Sigmoid colon (tissue), 7 donors: ENCODE measurements at places on chromosomes 3 and 15. TPM values are rescaled to one million over a fixed set of nuclear protein-coding genes. Genes with fewer than 3 reads are reported as not detected.

DNA sequence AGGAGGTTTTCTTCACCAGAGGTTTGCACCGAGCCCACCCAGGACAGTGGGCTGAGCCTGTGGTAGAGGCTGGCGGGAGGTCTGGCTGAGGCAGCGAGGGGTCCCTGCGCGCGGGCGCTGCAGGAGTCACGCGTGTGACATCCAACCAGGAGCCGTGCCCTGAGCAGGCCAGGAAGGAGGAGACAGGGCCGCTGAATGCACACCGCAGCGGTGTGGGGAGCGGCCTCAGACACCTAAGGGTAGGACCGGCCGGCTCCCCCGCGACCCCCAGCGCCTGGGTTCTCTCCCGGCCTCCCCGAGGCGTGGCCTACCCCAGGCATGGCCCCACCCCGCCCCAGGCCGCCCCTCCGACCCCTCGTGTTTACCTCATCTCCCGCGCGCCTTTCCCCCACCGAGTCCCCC lies 412 bp downstream of the SLC41A3 start:
- H3K36me3 ChIP-seq = no peaks in the 10 kb centered on the region
- H3K4me3 ChIP-seq = peak overlapping the region; percentile 80
- peak overlapping the region; percentile 90 for H3K27ac ChIP-seq
- DNase-seq = no peak
- peaks cover 8% of the 10 kb centered on the region for H3K4me1 ChIP-seq

- H3K4me3 ChIP-seq = no peak overlapping the region
- no peak overlapping the region for H3K27ac ChIP-seq
- H3K27me3 ChIP-seq = no peaks in the 10 kb centered on the region
- no peaks in the 10 kb centered on the region for H3K36me3 ChIP-seq
Observed at GRCh38 chr15:60717008-60717407, 238.1 kb upstream of the ICE2 start.

DNA sequence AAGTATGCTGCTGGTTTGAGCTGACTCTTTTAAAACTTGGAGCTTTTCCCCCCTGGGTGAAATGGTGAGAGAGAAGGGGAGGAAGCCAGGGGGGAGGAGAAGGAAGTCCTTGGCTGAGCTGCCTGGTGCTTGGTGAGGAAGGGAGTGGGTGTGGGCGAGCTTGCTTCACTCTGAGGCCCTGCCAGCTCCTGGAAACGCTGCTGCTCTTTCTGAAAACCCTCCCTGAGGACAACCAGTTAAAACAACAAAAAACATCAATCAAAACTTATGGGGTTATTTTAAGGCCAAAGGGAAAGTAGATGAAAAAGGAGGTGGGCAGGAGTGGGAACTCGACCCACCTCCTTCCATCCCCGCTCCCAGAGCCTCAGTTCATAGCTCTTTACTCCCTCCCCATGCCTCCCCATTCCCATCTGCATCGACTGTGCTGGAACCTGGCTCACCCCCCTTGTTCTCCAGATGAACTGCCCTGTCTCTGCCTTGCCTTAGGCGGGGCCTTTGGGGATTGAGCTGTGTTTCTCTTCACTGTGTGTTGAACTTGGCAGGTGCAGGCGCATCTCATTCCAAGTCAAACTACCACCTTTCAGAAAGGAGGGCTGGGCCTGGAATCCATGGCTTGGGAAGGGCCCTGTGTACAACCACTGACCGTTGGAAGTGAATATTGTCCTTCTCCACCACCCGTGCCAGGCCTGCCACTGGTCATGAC lies 166.1 kb downstream of the ZNF621 start:
- H3K36me3 ChIP-seq = no peaks in the 10 kb centered on the region
- peak; percentile 84 for DNase-seq
- peak overlapping the region; percentile 45 for H3K27ac ChIP-seq
- no peaks in the 10 kb centered on the region for H3K27me3 ChIP-seq

The NGRN gene
- 66.7 TPM for polyA plus RNA-seq

The TMEM207 gene
- not detected for polyA plus RNA-seq

DNA sequence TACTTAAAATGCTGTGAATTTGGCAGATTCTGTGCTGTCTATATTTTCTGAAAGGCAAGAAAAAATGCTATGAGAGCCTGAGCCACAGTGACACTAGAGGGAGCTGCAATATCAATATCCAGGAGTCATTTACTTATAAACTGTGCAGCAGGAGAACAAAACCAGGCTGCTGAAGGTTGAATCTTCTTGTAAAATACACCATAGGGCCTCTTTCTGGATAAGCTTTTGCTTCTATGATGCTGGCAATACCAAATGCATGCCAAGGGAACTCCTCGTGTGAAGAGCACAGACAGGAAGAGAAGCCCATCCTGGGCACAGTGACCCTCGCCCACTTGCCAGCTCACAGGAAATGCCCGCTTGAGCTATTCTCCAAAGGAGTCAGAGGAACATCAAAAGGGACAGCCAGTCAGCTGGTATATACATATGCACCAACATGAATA lies 48.0 kb upstream of the TSPAN3 start:
- peaks cover 7% of the 10 kb centered on the region for H3K36me3 ChIP-seq
- no peak for DNase-seq
- H3K4me1 ChIP-seq = no peaks in the 10 kb centered on the region
- H3K27ac ChIP-seq = no peak overlapping the region
- no peak overlapping the region for H3K4me3 ChIP-seq

- no peaks in the 10 kb centered on the region for H3K36me3 ChIP-seq
- H3K27me3 ChIP-seq = no peaks in the 10 kb centered on the region
- no peaks in the 10 kb centered on the region for H3K4me1 ChIP-seq
- no peak overlapping the region for H3K27ac ChIP-seq
- DNase-seq = no peak
Observed at GRCh38 chr3:116378077-116378476, 67.2 kb downstream of the LSAMP start.

The GOLGA8T gene
- not detected for polyA plus RNA-seq

- DNase-seq = no peak
- H3K4me1 ChIP-seq = no peaks in the 10 kb centered on the region
- H3K36me3 ChIP-seq = no peaks in the 10 kb centered on the region
- H3K27me3 ChIP-seq = no peaks in the 10 kb centered on the region
- H3K4me3 ChIP-seq = no peak overlapping the region
- no peak overlapping the region for H3K27ac ChIP-seq
Observed at GRCh38 chr3:133444423-133444774, 44.5 kb downstream of the BFSP2 start.

The DUOX1 gene
- polyA plus RNA-seq = not detected

The SLC9C1 gene
- not detected for polyA plus RNA-seq

GRCh38 chr3:10366651-10367101 lies 45.8 kb upstream of the SEC13 start:
- no peaks in the 10 kb centered on the region for H3K36me3 ChIP-seq
- H3K4me3 ChIP-seq = no peak overlapping the region
- DNase-seq = no peak
- H3K27ac ChIP-seq = no peak overlapping the region
- H3K27me3 ChIP-seq = no peaks in the 10 kb centered on the region
- H3K4me1 ChIP-seq = no peaks in the 10 kb centered on the region

The NR2E3 gene
- polyA plus RNA-seq = 0.47 TPM

DNA sequence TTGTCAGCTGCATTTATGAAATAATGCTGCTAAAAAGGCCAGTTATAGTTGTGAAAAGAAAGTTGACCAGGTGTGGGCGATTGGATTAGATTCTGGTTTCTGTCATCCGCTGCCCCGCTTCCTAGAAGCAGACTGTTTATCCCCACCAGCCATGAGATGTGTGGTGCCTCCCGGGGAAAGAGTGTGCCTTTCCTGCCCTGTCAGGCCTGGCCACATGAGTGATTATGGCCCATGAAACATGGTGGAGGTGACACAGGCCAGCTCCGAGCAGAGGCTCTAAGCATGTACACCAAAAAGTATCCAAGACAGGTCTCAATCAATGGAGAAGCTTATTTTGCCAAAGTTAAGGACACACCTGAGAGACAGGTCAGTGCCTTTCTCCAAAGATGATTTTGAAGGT lies 85.4 kb upstream of the ABHD2 start:
- H3K36me3 ChIP-seq = no peaks in the 10 kb centered on the region
- H3K4me1 ChIP-seq = no peaks in the 10 kb centered on the region
- H3K27ac ChIP-seq = no peak overlapping the region
- DNase-seq = no peak
- no peaks in the 10 kb centered on the region for H3K27me3 ChIP-seq

The VGLL3 gene
- polyA plus RNA-seq = 4.8 TPM

DNA sequence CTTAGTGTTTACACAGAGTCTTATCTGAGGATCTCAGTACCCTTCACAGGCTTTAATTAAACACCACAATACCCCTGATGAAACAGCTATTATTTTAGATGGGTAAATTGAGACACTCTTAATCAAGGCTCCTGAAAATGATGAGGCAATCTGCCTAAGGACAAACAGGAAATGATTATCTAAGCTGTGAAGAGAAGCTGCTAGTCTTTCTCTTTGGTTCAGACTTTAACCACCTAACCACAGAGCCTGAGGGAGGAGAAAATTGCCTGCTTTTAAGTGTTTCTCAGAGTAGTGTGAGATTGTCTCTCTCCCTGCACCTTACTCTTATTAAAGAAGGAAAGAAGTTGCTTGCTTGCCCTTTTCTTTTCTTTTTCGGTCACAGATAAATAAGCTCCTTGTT lies 364.3 kb upstream of the ADAMTS9 start:
- H3K27me3 ChIP-seq = no peaks in the 10 kb centered on the region
- no peaks in the 10 kb centered on the region for H3K36me3 ChIP-seq
- H3K4me1 ChIP-seq = no peaks in the 10 kb centered on the region

- no peaks in the 10 kb centered on the region for H3K36me3 ChIP-seq
- no peak overlapping the region for H3K27ac ChIP-seq
- no peak overlapping the region for H3K4me3 ChIP-seq
- H3K27me3 ChIP-seq = no peaks in the 10 kb centered on the region
- H3K4me1 ChIP-seq = no peaks in the 10 kb centered on the region
Observed at GRCh38 chr15:60840306-60840702, 361.4 kb upstream of the ICE2 start.

The TRNT1 gene
- 14.8 TPM for polyA plus RNA-seq

DNA sequence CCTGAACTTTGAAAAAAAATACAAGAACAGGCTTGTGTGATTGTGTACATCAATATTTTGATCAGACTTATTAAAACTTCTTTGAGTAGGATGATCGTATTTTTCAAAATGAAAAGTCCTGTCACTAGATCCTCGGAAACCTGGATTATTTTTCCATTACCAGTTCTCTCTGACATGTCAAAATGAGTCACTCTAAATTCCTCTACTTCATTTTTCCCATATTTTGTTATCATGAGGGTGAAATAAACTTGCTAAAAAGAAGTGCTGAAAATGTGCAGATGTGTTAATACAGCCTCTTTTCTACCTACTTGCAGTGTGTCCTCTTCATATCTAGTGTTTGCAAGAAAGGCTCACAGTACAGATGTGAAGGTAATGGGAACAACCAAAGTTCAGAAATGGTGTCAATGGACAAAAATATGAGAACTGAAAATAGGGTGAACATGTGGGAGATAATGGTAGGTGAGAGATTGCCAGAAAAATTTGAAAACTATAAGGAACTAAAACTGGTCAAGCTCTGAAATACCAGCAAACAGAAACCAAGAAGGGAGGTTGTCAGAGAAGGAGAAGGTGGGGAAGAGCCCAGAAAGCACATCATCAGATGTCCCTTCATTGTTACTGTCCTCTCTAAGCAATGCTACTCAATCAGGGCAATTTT lies 108.2 kb downstream of the EOMES start:
- no peak for DNase-seq
- no peak overlapping the region for H3K27ac ChIP-seq
- no peaks in the 10 kb centered on the region for H3K36me3 ChIP-seq
- no peaks in the 10 kb centered on the region for H3K4me1 ChIP-seq
- no peak overlapping the region for H3K4me3 ChIP-seq

DNA sequence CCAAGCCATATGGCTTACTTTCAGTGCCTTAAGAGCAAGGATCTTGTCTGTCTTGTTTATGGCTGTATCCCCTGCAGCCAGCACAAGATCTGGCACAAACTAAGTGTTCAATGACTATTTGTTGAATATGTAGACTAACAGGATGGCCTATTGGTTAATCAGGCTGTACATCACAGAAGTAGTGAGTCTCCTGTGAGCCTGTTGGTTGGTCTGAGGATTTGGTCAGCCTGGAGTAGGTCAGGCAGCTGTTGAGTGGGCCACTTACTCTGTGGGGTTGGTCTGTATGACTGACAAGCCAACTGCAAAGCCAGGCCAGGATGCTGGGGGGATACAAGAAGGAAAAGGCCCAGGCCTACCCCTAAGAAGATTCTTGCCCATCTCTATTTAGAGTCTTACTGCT lies 33.4 kb upstream of the CILP start:
- H3K4me1 ChIP-seq = peaks cover 36% of the 10 kb centered on the region
- no peak overlapping the region for H3K4me3 ChIP-seq
- H3K27me3 ChIP-seq = no peaks in the 10 kb centered on the region
- peak; percentile 11 for DNase-seq

DNA sequence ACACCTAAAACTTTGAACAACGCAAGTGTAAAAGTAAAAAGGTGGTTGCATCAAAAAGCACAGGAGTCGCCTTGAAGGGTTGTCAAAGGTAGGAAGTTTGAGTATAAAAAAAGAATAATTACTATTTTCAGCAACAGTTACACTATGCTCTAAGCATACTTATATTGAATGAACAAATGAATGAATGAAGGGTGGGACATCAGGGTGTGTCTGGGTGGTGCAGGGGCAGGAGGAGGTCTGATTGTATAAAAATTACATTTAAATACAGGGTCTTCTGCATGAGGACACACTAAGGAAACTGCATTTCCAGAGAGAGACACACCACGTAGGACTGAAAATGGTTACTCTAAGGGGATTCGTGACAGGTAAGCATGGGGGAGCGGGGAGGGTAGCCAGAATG lies at the start of gene ARGFX:
ARGFX (plus strand) TSS at position 301 of the 400 bp plus-strand sequence. CDS start 2,765 bp downstream, outside the sequence.
- no peaks in the 10 kb centered on the region for H3K4me1 ChIP-seq
- no peak for DNase-seq
- H3K27ac ChIP-seq = no peak within 1 kb of the TSS
- no peaks in the 10 kb centered on the region for H3K27me3 ChIP-seq
- H3K4me3 ChIP-seq = no peak within 1 kb of the TSS

The LYZL4 gene
- polyA plus RNA-seq = not detected

GRCh38 chr3:156388497-156389448 lies 166.1 kb downstream of the SSR3 start:
- DNase-seq = no peak
- no peaks in the 10 kb centered on the region for H3K27me3 ChIP-seq
- H3K4me3 ChIP-seq = no peak overlapping the region
- no peak overlapping the region for H3K27ac ChIP-seq
- H3K4me1 ChIP-seq = no peaks in the 10 kb centered on the region

DNA sequence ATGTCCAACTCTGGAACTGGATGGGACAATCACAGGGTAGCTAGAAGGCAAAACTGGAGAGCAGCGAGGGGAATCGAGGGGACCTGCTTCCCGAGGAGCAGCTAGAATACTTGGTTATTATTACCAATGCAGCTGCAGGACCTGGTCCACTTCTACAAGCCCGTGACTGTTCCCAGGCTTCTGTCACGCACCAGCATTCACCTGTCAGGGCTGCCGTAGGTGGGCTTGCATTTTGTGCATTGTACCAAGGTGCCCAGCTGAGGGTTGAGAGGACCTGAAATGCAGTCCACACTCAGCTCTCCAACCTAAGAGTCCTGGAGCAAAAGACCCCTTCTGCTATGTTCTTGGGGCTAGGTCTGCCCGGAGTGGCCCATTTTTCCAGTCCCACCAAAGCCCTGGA lies 2.3 kb downstream of the SEMA4B start:
- H3K4me1 ChIP-seq = peaks cover 55% of the 10 kb centered on the region
- peak overlapping the region; percentile 92 for H3K27ac ChIP-seq
- H3K36me3 ChIP-seq = peaks cover 26% of the 10 kb centered on the region
- H3K4me3 ChIP-seq = no peak overlapping the region
- DNase-seq = no peak

GRCh38 chr3:46276497-46277099 lies 34.3 kb downstream of the CCR3 start:
- H3K27ac ChIP-seq = no peak overlapping the region
- DNase-seq = peak; percentile 68
- H3K4me3 ChIP-seq = no peak overlapping the region
- H3K36me3 ChIP-seq = no peaks in the 10 kb centered on the region
- H3K4me1 ChIP-seq = no peaks in the 10 kb centered on the region
